ENCODE measurements at places on chromosomes 4 and X.

DNA sequence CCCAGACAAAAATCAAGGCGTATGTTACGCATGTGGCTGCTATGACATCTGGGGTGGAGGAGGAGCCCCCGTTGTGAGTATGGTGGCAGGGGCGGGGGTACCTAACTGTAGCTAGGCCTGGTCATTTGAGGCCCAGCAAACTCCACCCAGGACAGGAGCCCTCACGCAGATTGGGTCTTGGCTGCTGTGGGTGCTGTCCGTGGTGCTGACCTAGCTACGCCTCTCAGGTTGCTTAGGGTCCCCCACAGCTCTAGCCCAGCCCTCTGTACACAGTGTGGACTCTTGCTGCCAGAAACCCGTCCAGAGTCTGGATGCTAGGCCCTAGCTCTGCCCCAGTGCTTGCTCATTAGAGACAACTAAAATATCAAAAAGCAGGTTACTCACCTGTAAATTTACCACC, 146.7 kb upstream of the PSAPL1 start:
- DNase-seq, result no peak

DNA sequence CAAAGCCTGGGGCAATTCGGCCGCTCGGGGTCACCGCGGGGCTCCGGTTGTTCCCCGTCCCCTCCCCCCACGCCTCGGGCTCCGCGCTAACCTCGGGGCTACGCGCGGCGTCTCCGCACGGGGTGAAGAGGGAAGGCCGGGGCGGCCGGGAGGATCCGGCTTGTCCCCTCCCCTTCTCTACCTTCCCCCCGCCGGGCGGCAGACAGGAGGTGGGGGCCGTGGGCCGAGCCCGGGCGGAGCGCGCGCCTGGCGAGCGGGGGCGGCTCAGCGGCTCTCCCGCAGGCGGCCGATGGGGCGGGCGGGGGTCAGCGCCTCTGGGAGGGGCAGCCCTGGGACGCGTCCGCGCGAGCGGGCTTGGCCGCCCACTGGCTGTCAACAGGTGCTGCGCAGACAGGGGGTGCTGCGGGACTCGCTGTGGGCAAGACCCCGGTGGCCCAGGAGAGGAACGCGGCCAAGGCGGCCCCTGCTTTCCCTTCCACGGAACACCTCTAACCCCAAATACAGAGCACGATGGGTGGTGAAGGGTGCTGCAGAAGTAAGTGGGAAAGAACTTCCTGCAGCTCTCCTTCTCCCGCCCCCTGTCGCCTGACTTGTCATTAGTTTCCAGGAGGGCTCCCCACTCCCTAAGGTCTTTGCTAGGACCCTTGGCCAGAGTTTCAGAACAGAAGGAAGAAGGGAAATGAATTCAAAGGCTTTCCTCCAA, at the start of gene PDGFC:
PDGFC (minus strand) TSS at position 124 of the 703 bp plus-strand sequence. CDS start 896 bp downstream, outside the sequence.
- no peak for DNase-seq

DNA sequence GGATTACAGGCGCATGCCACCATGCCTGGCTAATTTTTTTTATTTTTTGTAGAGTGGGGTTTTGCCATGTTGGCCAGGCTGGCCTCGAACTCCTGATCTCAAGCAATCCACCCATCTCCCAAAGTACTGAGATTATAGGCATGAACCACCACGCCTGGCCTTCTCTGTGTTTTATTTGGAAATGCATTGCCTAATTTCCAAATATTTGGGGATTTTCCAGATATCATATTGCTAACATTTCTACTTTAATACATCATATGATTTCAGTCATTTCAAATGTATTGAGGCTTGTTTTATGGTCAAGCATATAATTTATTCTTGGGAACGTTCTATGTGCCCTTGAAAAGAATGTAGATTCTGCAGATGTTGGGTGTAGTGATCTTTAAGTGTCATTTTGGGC, 38.8 kb downstream of the FGF2 start:
- DNase-seq, result no peak

GRCh38 chr4:56468097-56468422, 643 bp downstream of the SRP72 start:
- DNase-seq, result no peak

DNA sequence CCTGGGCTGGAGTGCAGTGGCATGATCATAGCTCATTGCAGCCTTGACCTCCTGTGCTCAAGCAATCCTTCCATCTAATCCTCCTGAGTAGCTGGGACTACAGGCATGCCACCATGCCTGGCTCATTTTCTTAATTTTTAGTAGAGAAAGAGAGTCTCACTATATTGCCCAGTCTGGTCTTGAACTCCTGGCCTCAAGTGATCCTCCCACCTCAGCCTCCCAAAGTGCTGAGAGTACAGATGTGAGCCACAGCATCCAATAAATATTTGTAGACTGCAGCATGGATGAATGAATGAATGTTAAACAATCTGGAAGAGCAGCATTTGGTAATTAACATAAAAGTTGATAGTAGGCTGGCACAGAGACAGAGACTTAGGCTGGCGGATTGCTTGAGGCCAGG, 20.0 kb downstream of the KLB start:
- no peak for DNase-seq

- DNase-seq, result no peak
Measured at GRCh38 chr4:17024425-17024824, 126.0 kb upstream of the LDB2 start.

- no peak for DNase-seq
Measured at GRCh38 chr4:186566068-186566467, 10.7 kb upstream of the MTNR1A start.

- DNase-seq, result no peak
Measured at GRCh38 chr4:57064811-57065711, 45.1 kb downstream of the IGFBP7 start.

DNA sequence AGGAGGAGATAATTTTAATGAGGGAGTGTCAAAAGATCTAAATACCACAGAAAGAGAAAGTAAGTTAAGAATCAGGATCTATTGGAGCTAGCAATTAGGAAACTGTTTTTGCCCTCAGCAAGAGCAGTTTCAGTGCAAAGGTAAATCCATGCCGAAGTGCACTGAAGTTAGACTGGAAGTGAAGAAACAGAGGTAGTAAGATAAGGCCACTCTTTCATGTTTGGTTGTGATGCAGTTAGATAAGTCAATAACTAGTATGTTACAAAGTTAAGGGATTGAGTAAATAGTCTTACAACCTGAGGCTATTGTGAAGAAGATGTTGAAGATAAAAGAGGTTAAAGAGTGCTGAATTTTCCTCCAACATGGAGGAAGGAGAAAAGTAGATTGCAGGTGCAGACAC, 46.7 kb upstream of the UCP1 start:
- no peak for DNase-seq

GRCh38 chr4:81874661-81875515, 403.2 kb upstream of the RASGEF1B start:
- DNase-seq, result no peak

GRCh38 chr4:172202480-172203076, 389.4 kb downstream of the GALNTL6 start:
- no peak for DNase-seq

DNA sequence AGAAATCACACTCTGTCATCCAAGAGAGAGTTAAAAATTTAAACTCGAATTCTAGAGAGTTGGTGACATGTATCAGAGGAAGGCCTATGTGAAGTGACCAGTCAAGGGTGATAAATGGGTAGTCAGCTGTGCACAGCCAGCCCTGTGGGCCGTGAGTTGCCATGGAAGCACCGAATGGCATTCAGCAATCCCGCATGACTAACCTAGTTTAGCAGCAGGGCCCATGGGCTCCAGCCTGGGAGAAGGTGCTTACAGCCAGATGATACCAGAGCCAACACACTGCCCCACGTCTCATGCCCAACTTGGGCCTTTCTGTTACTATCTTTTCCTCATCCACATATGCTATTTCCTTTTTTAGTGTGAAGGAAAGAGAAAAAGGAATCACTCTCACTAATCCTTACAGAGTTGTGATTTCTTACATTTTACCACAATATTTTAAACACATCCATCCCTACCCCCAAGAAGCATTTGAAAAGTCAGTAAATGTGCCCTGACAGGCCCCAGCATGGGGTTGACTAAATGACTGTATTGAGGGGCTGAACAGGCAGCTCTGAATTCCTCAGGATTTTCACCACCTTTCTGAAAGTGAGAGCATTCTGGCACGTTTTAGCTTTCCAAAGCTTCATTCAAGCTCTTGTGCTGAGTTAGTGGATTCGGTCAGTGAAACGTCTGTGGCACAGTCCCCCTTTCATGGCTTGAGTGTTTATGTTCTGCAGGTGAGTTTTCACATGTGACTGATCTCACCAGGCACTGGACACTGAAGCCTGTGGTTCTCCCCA, 104.2 kb downstream of the AFF1 start:
- no peak for DNase-seq

DNA sequence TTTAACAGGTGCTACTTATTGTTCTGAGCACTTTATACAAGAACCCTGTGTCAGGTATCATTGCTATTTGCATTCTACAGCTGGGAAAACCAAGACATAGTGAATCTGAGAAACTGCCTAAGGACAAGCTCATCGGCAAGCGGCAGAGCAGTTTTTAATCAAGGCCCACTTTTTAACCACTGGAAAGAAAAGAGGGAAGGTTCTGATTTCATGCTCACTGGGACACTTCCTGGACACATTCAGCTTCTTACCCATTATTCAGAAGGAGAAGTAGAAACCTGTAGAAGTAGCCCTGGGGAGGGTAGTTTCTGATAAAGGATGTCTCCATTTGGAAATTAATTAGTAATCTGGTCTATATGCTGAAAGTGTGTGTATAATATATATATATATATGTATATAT, 2.5 kb upstream of the LNX1 start:
- DNase-seq, result no peak

GRCh38 chrX:134803551-134804183, 145.4 kb upstream of the PLAC1 start:
- DNase-seq, result peak; percentile 14

GRCh38 chr4:19224820-19225219, 1026.9 kb upstream of the SLIT2 start:
- no peak for DNase-seq

DNA sequence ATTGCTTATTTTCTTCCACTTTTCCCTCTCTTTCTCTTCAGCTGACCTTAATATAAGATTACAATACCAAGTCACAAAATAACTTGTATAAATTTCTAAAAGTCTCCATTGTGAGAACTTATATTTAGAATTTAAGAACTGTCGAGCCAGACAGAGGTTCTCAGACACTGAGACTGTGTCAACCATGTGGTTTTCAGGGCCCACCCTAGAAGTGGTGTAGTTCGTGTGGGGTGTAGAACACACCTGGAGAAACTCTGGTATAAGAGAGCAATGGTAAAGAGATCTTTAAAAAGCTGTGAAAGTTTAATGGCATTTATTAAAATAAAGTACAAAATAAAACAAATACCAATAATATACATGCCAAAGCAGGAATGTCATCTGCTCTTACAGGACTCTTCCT, 19.7 kb downstream of the CPEB2 start:
- DNase-seq, result no peak

GRCh38 chr4:120156120-120156718, 89.6 kb upstream of the MAD2L1 start:
- DNase-seq, result peak; percentile 23

GRCh38 chr4:125387770-125388169, 73.0 kb downstream of the FAT4 start:
- no peak for DNase-seq

GRCh38 chr4:110075083-110075738, 123.2 kb downstream of the ELOVL6 start:
- no peak for DNase-seq

DNA sequence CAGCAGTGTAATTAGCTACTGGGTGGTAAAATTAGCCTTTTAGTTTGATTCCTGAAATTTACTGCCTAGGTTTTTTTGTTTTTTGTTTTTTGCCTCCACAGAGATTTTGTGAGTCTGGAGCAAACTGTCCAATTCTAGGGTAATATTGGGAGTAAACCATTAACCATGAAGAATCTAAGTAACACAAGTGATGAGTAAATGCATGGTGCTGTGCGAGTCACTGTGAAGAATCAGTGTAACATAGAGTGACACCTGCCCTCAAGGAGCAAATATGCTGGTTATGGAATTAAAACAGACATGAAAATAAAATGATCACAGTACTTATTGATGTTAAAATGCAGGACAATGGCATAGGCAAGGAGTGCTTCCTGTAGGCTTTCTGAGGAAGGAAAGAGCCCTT, 60.1 kb downstream of the LRP2BP start:
- DNase-seq, result no peak

GRCh38 chr4:793941-794621, 31.8 kb downstream of the CPLX1 start:
- no peak for DNase-seq

DNA sequence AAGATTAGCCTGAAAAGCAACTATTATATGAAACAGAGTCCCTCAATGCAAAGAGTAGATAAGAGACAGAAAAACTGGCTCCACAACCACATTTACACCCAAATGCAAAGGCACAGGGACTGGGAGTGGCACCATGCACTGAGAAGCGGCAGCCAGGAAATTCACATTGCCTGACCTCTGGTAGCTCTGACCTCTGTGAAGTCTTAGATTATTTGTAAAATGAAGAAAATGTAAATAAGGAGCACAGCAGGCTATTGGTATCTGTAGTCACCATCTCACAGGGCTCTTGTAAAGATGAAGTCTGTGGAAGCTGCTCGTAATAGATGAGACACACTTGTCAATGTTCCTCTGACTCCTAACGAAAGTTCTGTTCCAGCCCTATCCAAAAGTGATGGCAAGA, 69.7 kb downstream of the FAT1 start:
- no peak for DNase-seq

DNA sequence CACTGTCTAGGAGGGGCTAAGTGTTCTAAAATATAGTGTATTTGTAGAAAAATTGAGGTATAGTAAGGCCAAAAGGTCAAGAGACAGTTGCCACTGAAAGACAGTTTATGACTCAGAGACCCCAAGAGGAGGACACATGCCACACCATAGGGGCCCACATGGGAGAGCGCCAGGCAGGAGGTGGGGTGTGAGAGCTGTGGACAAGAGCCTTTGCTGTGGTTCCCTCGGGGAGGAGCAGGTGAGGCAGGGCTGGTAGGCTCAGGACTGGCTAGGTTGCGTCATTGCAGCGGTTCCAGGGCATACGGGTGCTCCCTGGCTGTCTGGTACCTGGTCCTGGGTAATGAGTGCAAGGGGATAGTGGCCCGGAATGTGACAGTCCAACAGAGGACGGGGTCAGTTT, 37.6 kb downstream of the CCNQ start:
- DNase-seq, result no peak

DNA sequence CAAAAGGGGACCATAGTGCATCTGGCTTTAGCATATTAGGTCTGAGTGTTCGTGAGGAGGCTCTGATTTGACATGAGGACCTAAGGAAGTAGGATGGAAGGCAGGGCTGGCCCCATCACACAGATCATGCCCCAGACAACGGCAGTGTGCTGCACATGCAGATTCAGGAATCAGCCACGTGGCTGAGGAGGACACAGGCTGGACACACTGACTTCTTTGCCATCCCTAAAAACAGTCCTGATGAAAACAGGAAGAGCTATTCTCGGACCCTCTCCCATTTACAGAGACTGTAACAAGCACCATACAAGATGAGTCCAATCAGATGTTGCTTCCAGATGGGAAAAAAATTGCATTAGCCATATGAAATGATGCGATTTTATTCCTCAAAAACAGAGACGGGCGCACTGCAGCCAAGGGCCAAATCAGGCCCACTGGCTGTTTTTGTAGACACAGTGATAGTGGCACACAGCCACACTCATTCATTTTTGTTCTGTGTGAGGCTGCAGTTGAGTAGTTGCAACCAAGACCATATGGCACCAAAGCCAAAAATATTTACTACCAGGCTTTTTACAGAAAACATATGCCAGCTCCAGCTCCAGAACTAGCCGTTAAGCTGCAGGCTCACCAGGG, 41.0 kb downstream of the ACSL1 start:
- no peak for DNase-seq

GRCh38 chr4:30821859-30822612, 101.9 kb downstream of the PCDH7 start:
- DNase-seq, result no peak

- no peak for DNase-seq
Measured at GRCh38 chrX:150767475-150768131, 74.4 kb downstream of the MTMR1 start.

GRCh38 chrX:18377796-18378195, 23.3 kb upstream of the SCML2 start:
- DNase-seq, result no peak
